Left renal pelvis (tissue), 4 donors: ENCODE measurements at places on chromosomes 7 and 10. TPM values are rescaled to one million over a fixed set of nuclear protein-coding genes. Genes with fewer than 3 reads are reported as not detected.

Gene AGR3
- not detected for polyA plus RNA-seq

GRCh38 chr7:157459966-157460365 lies 123.2 kb downstream of the DNAJB6 start:
- no peak for DNase-seq

DNA sequence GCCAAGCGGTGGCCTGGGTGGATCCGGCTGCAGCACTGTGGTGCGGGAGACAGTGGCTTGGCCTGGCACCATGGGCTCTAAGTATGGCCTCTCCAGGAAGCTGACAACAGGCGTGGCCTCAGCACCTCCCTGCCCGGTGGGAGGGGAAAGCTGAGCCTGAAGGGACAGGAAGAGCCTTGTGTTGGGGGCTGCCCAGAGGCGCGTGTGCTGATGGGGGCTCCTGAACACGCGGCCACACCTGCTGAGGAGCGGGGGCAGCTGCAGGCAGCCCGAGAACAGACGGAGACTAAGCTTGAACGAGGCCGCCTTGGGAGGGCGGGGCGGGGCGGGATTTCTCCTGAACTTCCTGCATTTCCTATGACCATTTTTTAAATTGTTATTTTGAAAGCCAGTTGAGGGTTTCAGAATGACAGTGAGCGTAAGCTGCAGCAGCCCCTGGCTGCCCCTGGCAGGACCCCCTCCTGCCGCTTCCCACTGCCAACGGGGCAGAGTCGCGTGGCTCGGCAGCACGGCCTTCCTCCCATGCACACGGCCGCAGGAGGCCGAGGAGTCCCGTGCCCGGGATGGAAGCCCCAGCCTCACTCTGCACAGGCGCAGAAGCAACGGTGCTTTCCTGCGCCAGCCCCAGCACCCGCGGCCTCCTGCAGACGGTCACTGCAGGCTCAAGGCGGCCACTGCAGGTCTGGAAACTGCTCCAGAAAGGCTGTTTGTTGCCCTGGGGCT lies 43.2 kb downstream of the DPYSL4 start:
- DNase-seq: no peak

GRCh38 chr7:76359978-76360638 lies 1.3 kb upstream of the YWHAG start:
- DNase-seq: no peak

- DNase-seq: no peak
Measured at GRCh38 chr7:157684909-157685429, 348.2 kb downstream of the DNAJB6 start.

- DNase-seq: no peak
Measured at GRCh38 chr7:75654855-75655254, 83.9 kb downstream of the HIP1 start.

GRCh38 chr10:84293171-84293570 lies 35.2 kb upstream of the CCSER2 start:
- no peak for DNase-seq

Gene GRID2IP
- 0.16 TPM for polyA plus RNA-seq

DNA sequence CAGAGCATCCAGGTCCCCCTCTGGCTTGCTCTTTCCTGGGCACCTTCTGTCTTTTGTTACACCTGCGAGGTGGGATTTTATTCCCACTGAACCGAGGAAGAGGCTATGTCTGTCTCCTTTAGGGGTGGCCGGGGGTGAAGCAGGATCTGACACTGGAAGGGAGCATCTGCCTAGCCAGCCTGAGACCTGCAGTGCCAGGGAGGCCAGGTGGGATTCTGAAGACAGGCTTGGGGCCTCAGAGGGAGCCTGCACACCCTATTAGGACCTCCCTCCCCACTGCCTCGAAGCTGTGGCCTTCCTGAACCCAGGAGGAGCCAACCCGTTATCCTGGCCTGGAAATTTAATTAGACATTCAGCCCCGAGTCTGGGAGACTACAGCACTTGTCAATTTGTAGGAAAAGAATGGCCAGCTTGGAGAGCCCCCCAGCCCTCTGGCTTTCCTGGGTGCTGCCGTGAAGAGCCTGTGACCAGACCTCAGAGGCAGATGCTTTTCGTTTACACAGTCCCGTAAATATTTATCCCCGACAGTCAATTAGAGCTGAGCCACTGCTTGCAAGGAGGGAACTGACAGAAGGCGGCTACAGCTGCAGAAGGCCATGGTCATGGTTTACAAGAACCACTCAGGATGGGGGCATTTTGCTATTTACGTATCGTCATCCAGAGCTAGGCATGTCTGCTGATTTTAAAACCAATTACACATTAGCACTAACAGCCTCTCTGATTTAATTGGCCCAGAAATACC lies 19.7 kb downstream of the CHAT start:
- DNase-seq: no peak

GRCh38 chr7:90180649-90181048 lies 26.4 kb downstream of the STEAP1 start:
- no peak for DNase-seq

Gene VPS41
- 79.8 TPM for polyA plus RNA-seq

- DNase-seq: no peak
Measured at GRCh38 chr7:90225181-90225580, 13.6 kb downstream of the STEAP2 start.

GRCh38 chr10:72310636-72311035 lies 36.9 kb downstream of the DDIT4 start:
- no peak for DNase-seq

Gene SLC25A28
- polyA plus RNA-seq: 45.1 TPM

GRCh38 chr7:36820527-36821170 lies 96.4 kb upstream of the AOAH start:
- no peak for DNase-seq

GRCh38 chr7:131657881-131658280 lies 101.5 kb upstream of the PODXL start:
- no peak for DNase-seq

DNA sequence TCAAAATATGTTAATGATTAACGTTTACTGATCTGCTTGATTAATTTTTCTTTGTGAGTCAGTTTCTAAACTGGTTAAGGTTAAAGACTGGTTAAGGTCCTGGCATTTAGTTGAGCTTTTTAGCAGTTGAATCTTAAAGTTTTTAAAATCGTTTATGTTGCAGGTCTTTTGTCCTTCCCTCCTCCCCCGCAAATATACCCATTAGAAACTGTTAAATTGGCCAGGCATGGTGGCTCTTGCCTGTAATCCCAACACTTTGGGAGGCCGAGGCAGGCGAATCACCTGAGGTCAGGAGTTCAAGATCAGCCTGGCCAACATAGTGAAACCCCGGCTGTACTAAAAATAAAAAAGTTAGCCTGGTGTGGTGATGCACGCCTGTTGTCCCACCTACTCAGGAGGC lies 100.9 kb downstream of the PODXL start:
- no peak for DNase-seq

Gene SUFU
- polyA plus RNA-seq: 28.7 TPM
